ENCODE measurements at places on chromosomes 7 and 10. TPM values are rescaled to one million over a fixed set of nuclear protein-coding genes. Genes with fewer than 3 reads are reported as not detected.

ELN gene
- 41.2 TPM for polyA plus RNA-seq

SPDYE2 gene
- polyA plus RNA-seq = not detected

ACTL6B gene
- polyA plus RNA-seq = not detected

TRPV6 gene
- polyA plus RNA-seq = 0.60 TPM

NFKB2 gene
- polyA plus RNA-seq = 41.5 TPM

INTS15 gene
- 13.2 TPM for polyA plus RNA-seq

GRCh38 chr10:112195224-112195623 lies 11.7 kb upstream of the GPAM start:
- no peaks in the 10 kb centered on the region for H3K36me3 ChIP-seq
- no peak overlapping the region for H3K4me3 ChIP-seq
- no peaks in the 10 kb centered on the region for H3K27me3 ChIP-seq
- DNase-seq = no peak

GRCh38 chr10:130222381-130222780 lies 86.2 kb downstream of the GLRX3 start:
- no peaks in the 10 kb centered on the region for H3K4me1 ChIP-seq
- peak; percentile 27 for DNase-seq
- no peak overlapping the region for H3K27ac ChIP-seq
- no peaks in the 10 kb centered on the region for H3K27me3 ChIP-seq

GRCh38 chr10:102923601-102924000 lies 5.5 kb downstream of the CNNM2 start:
- no peaks in the 10 kb centered on the region for H3K27me3 ChIP-seq
- no peaks in the 10 kb centered on the region for H3K36me3 ChIP-seq
- H3K4me3 ChIP-seq = no peak overlapping the region

DNA sequence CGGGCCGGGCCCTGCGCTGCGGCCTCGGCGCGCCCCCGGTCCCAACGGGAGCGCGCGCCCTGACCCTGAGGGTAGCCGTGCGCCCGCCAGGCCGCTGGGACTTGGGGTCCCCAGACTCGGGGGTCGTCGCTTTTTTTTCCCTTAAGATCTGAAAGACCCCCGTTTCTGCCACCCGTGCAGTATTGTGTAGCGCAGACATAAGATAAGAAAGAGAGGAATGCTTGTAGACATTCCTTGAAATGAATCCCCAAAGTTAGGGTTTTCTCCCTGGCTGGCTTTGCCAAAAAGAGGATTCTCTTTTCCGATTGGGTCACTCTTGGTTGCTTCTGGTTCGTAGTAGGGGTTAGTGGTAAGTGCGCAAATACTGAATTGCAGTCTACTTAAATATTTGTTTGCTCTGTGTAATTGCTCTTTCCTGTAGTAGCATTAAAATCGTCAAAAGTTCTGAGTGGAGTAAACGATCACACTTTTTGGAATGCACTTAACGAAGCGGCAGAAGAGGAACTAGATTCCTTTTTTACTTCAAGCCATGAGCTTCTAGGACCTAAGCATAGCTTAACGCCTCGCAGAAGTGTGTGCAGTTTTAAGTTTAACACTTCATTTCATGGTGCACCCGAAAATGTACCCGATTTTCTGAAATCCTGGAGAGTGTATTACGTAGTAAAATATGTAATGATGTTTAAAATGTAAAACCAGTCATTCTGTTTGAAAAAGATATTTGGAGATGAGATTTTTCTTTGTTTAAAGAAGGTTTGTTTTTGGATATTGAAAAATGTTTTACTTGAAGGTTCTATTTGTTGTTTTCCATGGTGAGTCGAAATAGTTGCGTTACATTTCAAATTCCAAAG lies 1.3 kb downstream of the CUL1 start:
- no peaks in the 10 kb centered on the region for H3K36me3 ChIP-seq
- no peaks in the 10 kb centered on the region for H3K27me3 ChIP-seq
- DNase-seq = no peak
- H3K4me3 ChIP-seq = peak overlapping the region; percentile 74

DNA sequence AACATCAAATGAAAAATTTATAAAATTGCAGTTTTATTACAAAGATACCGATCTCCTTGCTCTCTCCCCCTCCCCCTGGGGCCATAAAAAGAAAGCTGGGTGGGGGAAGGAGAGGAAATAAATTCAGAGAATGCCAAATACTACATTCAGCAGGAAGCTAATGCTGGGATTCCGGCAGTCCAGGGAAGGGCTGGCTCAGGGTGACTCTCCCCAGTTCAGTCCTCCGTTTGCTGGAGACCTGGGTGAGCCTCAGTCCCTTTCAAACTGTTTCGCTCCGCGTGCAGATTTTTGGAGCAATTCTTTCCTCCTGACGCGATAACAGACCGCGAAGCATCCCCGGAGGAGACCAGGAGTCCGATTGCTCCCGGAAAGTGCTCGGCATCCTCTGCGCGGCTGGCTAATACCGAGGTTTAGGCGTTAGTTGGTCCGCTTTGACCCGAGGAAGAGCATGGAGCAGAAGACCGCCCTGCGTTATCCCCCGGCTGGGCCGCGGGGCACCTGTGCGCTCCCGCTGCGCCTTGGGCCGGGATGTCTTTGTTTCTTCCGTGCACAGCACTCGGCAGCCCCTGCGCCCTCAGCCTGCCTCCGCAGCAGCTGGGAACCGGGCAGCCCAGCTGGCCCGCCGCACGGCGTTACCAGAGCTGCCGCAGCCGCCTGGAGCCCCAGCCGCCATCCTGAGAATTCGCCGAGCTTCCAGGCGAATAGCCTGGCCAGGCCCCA lies 3.9 kb upstream of the HOXA2 start:
- no peaks in the 10 kb centered on the region for H3K27me3 ChIP-seq
- H3K36me3 ChIP-seq = no peaks in the 10 kb centered on the region
- peaks cover 28% of the 10 kb centered on the region for H3K4me1 ChIP-seq
- H3K4me3 ChIP-seq = peak overlapping the region; percentile 28
- H3K27ac ChIP-seq = peak overlapping the region; percentile 94
- DNase-seq = peak; percentile 74

DNA sequence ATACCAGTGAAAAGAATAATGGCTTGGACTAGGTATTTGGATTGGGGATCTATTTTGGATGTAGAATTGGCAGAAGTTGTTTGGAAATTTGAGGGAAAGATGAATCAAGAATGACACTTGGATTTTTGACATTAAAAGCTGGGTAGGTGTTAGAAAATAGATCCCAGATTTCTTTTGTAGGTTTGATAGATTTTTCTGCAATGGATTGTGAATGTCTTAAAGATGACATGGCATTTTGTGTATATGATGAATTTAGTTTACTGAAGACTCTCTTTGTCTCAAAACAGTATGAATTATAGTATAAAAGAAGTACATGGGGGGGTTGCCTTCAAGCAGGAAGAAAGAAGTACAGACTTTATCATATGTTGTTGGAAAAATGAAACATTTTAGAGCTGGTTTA lies 75.8 kb downstream of the MPLKIP start:
- H3K4me1 ChIP-seq = peaks cover 3% of the 10 kb centered on the region
- H3K27ac ChIP-seq = no peak overlapping the region
- no peaks in the 10 kb centered on the region for H3K36me3 ChIP-seq
- H3K27me3 ChIP-seq = no peaks in the 10 kb centered on the region
- DNase-seq = no peak
- H3K4me3 ChIP-seq = no peak overlapping the region

- H3K27me3 ChIP-seq = no peaks in the 10 kb centered on the region
- H3K27ac ChIP-seq = no peak overlapping the region
- H3K4me3 ChIP-seq = no peak overlapping the region
- DNase-seq = no peak
- H3K4me1 ChIP-seq = no peaks in the 10 kb centered on the region
These were observed 26.8 kb downstream of the VOPP1 start for GRCh38 chr7:55545496-55545895.

GRCh38 chr10:128178302-128178958 lies 52.2 kb upstream of the MKI67 start:
- H3K4me3 ChIP-seq = no peak overlapping the region
- no peaks in the 10 kb centered on the region for H3K36me3 ChIP-seq
- no peaks in the 10 kb centered on the region for H3K4me1 ChIP-seq
- no peak overlapping the region for H3K27ac ChIP-seq
- no peak for DNase-seq

GRCh38 chr7:693280-693679 lies 33.2 kb upstream of the DNAAF5 start:
- no peak overlapping the region for H3K4me3 ChIP-seq
- H3K27ac ChIP-seq = no peak overlapping the region
- H3K36me3 ChIP-seq = no peaks in the 10 kb centered on the region
- H3K4me1 ChIP-seq = no peaks in the 10 kb centered on the region
- DNase-seq = peak; percentile 42

GRCh38 chr7:151313857-151314256 lies 27.8 kb upstream of the NUB1 start:
- no peaks in the 10 kb centered on the region for H3K4me1 ChIP-seq
- no peak overlapping the region for H3K27ac ChIP-seq
- H3K36me3 ChIP-seq = no peaks in the 10 kb centered on the region
- DNase-seq = peak; percentile 72
- no peak overlapping the region for H3K4me3 ChIP-seq

DNA sequence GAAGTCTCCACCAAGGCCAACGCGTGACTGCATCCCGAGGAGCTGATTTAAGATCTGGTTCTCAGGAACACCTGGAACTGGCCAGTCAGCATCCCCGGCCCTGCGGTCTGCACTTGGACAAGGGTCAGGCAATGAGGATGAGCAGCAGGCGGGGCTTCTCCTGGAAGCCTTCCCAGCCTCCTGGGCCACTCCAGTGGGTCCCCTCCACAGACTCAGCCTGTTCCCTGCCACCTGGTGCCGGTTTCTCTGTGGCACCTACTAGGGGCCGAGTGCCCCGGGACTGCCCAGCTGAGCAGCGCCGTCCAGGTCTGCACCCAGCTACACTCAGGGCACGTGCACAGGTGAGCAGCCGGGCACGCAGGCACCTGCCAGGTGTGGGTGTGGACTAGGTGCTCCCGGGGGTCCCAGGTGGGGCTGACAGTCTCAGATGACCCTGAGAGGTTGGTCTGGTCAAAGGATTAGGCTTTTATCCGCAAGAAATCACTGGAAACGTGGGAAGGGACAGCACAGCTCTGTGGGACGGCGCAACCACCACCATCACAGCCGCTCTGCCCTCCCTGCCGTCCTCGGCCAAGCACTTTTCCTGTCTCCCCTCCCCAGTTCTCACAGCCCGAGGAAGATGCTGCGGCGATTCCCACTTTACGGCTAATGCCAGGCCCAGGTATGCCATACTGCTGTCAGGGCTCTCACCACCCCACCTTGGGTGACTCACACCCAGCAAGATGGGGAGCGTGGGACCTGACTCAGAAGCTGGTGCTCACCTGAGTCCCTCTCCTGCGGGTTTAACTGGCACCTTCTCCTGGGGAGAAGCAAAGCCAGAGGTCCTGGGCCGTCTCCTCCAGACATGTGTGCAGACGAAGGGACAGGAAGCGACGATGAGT lies 166.0 kb downstream of the RNF216 start:
- DNase-seq = no peak
- H3K4me1 ChIP-seq = no peaks in the 10 kb centered on the region
- H3K36me3 ChIP-seq = peaks cover 6% of the 10 kb centered on the region
- no peak overlapping the region for H3K4me3 ChIP-seq
- H3K27me3 ChIP-seq = no peaks in the 10 kb centered on the region

DNA sequence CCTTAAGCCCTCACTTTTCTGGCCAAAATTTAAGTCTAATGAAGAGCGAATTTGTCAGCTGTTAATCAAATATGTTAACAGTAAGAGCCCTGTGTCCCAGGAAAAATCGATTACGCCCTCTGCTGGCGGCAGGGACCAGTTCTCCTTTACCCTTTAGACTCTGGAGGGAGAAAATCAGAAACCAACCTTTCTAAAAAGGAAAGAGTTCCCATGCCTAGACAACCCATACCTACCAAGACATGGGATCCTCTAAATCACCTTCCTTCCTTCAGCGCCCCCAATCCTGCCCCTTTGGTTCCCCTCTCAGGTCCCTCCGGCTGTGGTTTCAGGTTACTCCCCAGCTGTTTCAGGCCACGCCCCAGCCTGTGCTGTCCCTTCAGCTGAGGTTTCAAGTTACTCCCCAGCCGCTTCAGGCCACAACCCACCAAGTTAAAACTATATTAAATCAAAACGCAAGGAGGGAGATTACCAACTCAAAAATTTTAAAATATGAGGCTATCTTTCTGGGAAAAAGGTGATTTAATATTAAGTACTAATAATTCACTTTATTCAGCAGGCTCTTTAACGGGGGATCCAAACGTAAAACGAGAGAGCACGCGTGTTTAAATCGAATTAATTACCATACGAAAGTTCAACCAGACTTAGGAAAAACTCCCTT lies 1.4 kb upstream of the AKR1B15 start:
- H3K36me3 ChIP-seq = no peaks in the 10 kb centered on the region
- H3K27me3 ChIP-seq = no peaks in the 10 kb centered on the region
- peak overlapping the region; percentile 42 for H3K4me3 ChIP-seq
- no peak overlapping the region for H3K27ac ChIP-seq

- no peaks in the 10 kb centered on the region for H3K4me1 ChIP-seq
- no peak overlapping the region for H3K27ac ChIP-seq
- H3K36me3 ChIP-seq = no peaks in the 10 kb centered on the region
- no peak overlapping the region for H3K4me3 ChIP-seq
These were observed 70.7 kb downstream of the EBF3 start for GRCh38 chr10:129893104-129894089.

DNA sequence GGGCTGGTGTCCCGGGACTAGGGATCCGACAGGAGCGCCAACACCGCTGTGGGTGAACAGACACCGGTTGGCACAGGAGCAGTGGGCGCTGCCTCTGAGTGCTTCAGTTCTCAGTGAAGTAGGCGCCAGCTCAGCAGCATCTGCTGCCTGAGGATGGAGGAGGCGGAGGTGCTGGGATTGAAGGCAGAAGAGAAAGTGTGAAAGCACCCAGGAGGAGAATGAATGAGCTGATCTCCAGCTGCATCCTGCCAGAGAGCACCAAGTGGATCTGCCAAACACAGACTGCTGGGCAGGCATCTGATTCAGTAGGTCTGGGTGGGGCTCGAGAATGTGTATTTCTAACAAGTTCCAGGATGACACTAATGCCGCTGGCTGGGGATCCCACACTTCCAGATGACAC lies 74.5 kb downstream of the LANCL2 start:
- H3K27me3 ChIP-seq = no peaks in the 10 kb centered on the region
- no peaks in the 10 kb centered on the region for H3K36me3 ChIP-seq
- no peak for DNase-seq
- peaks cover 6% of the 10 kb centered on the region for H3K4me1 ChIP-seq

DNA sequence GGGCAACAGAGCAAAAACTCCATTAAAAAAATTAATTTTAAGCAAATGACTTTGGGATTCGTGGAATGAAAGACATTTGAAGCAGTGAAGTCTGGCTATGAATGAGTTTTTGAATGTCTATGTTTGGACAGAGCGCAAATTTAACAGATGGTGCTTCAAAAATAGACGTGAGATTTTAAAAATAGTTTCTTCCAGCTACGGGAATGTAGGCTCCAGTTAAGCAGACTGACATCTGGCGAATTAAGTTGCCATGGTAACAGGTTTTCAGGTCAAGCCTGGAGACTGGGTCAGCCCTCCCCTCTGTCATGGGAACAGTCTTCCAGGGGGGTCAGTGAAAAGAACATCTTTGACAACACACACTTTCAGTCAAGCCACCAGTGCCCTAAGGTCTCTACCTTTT lies 62.0 kb downstream of the MYOF start:
- no peak overlapping the region for H3K4me3 ChIP-seq
- H3K27me3 ChIP-seq = no peaks in the 10 kb centered on the region
- peak overlapping the region; percentile 75 for H3K27ac ChIP-seq

GRCh38 chr10:67401711-67402110 lies 294.3 kb downstream of the CTNNA3 start:
- no peak for DNase-seq
- H3K27me3 ChIP-seq = no peaks in the 10 kb centered on the region
- no peak overlapping the region for H3K27ac ChIP-seq
- H3K4me1 ChIP-seq = no peaks in the 10 kb centered on the region
- H3K4me3 ChIP-seq = no peak overlapping the region

GRCh38 chr10:120953897-120954296 lies 102.7 kb downstream of the WDR11 start:
- H3K4me1 ChIP-seq = peaks cover 10% of the 10 kb centered on the region
- no peaks in the 10 kb centered on the region for H3K36me3 ChIP-seq
- H3K4me3 ChIP-seq = no peak overlapping the region

Data from sigmoid colon (tissue), 7 donors.